Mesothelial cell of epicardium (in vitro differentiated cells): ENCODE measurements at places on chromosomes 7 and 10. TPM values are rescaled to one million over a fixed set of nuclear protein-coding genes. Genes with fewer than 3 reads are reported as not detected.

GRCh38 chr7:114921631-114922025, 266 bp upstream of the MDFIC start:
- peak overlapping the region; percentile 71 for H3K27ac ChIP-seq
- peaks cover 3% of the 10 kb centered on the region for H3K36me3 ChIP-seq
- DNase-seq = no peak
- peak overlapping the region; percentile 90 for H3K4me3 ChIP-seq
- no peaks in the 10 kb centered on the region for H3K27me3 ChIP-seq

DNA sequence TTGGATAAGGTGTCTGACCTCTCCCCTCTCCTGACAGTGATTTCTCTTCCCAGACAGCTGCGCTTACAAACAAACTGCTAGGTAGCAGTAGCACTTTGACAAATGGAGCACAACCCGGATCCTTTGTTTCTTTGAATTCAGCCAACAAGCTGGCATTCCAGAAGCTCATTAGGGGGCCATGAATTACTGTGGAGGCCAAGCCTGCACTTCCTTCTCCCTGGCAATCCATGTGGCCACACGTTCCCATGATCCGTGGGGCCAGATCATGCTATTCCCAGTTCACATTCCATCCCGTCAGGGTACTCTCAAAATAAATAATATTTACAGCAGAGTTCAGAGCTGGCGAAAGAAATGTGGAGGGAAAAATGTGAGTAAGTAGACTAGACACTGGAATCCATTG, 172.4 kb downstream of the PRPF18 start:
- peaks cover 6% of the 10 kb centered on the region for H3K27me3 ChIP-seq
- H3K4me3 ChIP-seq = no peak overlapping the region
- H3K36me3 ChIP-seq = no peaks in the 10 kb centered on the region

- H3K36me3 ChIP-seq = no peaks in the 10 kb centered on the region
- DNase-seq = peak; percentile 64
- no peaks in the 10 kb centered on the region for H3K4me1 ChIP-seq
- H3K27me3 ChIP-seq = peaks cover 16% of the 10 kb centered on the region
- H3K27ac ChIP-seq = no peak overlapping the region
Measured at GRCh38 chr7:1176891-1177373, 16.9 kb upstream of the ZFAND2A start.

GRCh38 chr7:158327571-158328180, 259.9 kb downstream of the PTPRN2 start:
- peaks cover 3% of the 10 kb centered on the region for H3K27me3 ChIP-seq
- no peak overlapping the region for H3K4me3 ChIP-seq
- no peaks in the 10 kb centered on the region for H3K4me1 ChIP-seq

DNA sequence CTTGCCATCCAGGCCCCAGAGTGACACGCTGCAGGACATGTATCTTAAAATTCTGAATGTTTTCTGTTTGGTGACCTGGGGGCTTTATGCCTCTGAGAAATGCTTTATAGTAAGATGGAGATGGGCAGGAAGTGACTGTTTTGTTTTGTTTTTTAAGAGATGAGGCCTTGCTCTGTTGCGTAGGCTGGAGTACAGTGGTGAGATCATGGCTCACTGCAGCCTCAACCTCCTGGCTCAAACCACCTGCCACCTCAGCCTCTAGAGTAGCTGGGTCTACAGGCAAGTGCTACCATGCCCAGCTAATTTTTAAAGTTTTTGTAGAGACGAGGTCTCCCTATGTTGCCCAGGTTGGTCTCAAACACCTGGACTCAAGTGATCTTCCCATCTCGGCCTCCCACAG, 20.6 kb downstream of the ZNF777 start:
- H3K27ac ChIP-seq = no peak overlapping the region
- peaks cover 12% of the 10 kb centered on the region for H3K36me3 ChIP-seq
- no peak overlapping the region for H3K4me3 ChIP-seq
- H3K4me1 ChIP-seq = no peaks in the 10 kb centered on the region
- H3K27me3 ChIP-seq = no peaks in the 10 kb centered on the region
- DNase-seq = no peak

- H3K36me3 ChIP-seq = peaks cover 18% of the 10 kb centered on the region
- no peaks in the 10 kb centered on the region for H3K27me3 ChIP-seq
- H3K4me3 ChIP-seq = no peak overlapping the region
- H3K27ac ChIP-seq = no peak overlapping the region
- DNase-seq = no peak
- no peaks in the 10 kb centered on the region for H3K4me1 ChIP-seq
Measured at GRCh38 chr7:95141755-95142154, 182.6 kb downstream of the PON1 start.

- no peaks in the 10 kb centered on the region for H3K36me3 ChIP-seq
- DNase-seq = no peak
- H3K27ac ChIP-seq = no peak overlapping the region
- H3K4me3 ChIP-seq = no peak overlapping the region
- H3K4me1 ChIP-seq = no peaks in the 10 kb centered on the region
Measured at GRCh38 chr10:23351926-23352519, 7.4 kb upstream of the C10orf67 start.

The HOXA13 gene
- total RNA-seq = 6.9 to 7.7 TPM (median 7.5 TPM) in 3 replicates

The FBXL13 gene
- 3.6 to 4.7 TPM (median 3.8 TPM) in 3 replicates for total RNA-seq

The SLC26A5 gene
- total RNA-seq = not detected in 3 replicates

The SSMEM1 gene
- not detected in 3 replicates for total RNA-seq

The FEZF1 gene
- not detected in 3 replicates for total RNA-seq

The DDC gene
- not detected in 3 replicates for total RNA-seq

The FBH1 gene
- 68.0 to 76.6 TPM (median 72.6 TPM) in 3 replicates for total RNA-seq
